Lung microvascular endothelial cell (primary cell): ENCODE measurements at places on chromosomes 1 and 21. TPM values are rescaled to one million over a fixed set of nuclear protein-coding genes. Genes with fewer than 3 reads are reported as not detected.

Gene LCE7A
- not detected in 2 replicates for total RNA-seq

GRCh38 chr1:160629286-160630210, 17.3 kb downstream of the SLAMF1 start:
- no peak for DNase-seq

- DNase-seq: no peak
Observed at GRCh38 chr1:112312315-112312714, 83.7 kb upstream of the CTTNBP2NL start.

Gene NR5A2
- total RNA-seq: 3.4 and 7.2 TPM in 2 replicates

DNA sequence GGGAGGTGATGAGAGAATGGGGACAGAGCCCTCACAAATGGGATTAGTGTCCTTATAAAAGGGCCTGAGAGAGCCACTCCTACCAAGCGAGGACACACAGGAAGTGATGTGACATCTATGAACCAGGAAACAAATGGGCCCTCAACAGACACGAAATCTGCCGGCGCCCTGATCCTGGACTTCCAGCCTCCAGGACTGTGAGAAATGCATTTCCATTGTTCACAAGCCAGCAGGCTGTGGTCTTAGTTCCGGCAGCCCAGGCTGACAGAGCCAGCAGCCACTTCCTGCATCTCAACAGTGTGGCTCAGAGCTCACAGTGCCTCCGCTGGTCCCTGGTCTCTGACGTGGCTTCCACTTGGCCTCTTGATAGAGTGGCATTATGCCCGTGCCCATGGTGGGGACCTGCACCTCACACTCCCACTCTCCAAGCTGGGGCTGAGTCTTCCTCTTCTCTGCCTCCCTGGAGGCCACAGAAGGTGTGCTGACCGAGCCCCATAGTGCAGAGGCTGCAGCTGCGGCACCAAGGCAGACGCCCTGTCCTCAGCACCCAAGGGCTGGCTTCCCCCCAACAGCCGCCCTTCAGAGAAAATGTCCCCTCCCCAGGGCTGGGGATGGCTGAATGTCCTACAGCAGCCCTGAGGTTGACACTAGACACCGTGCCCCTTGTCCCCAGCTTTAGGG, 44.9 kb downstream of the ACOT7 start:
- DNase-seq: peak; percentile 88

Gene PTPN22
- total RNA-seq: under 0.01 and 0.44 TPM in 2 replicates
